NCI-H446 treated with DMSO at 0.1 percent for 48 hours (cell line): ENCODE measurements at places on chromosomes 5 and 9.

- DNase-seq: no peak
Observed at GRCh38 chr9:108997112-108997511, 16.2 kb downstream of the CTNNAL1 start.

DNA sequence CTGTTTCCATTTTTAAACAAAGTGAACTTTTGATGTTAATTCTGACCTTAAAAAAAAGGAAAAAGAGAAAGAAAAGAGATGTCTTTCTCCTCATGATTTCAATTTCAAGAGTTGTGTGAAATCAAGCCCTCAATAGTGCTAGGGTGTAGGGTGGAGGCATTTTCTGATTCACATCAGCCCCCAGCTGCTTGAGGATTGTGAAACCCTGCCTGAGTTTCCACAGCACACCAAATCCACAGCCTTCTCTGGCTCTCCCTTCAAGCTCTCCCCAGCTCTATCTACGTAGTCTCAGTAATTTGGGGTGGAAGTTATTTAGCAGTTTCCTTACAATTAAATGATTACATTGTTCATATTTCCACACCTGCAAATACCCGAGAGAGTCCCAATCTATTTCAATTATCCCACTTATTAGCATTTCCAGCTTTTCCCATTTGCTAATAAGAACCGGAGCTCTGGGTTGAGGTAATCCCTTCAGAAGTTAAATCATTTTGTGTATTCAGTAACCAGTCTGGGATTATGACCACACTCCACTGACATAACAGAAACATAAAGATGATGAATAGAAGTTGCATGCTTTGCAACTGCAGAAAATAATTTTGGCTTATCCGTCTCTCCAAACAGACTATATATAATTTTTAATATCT is 54.9 kb downstream of the MTX3 start:
- no peak for DNase-seq

DNA sequence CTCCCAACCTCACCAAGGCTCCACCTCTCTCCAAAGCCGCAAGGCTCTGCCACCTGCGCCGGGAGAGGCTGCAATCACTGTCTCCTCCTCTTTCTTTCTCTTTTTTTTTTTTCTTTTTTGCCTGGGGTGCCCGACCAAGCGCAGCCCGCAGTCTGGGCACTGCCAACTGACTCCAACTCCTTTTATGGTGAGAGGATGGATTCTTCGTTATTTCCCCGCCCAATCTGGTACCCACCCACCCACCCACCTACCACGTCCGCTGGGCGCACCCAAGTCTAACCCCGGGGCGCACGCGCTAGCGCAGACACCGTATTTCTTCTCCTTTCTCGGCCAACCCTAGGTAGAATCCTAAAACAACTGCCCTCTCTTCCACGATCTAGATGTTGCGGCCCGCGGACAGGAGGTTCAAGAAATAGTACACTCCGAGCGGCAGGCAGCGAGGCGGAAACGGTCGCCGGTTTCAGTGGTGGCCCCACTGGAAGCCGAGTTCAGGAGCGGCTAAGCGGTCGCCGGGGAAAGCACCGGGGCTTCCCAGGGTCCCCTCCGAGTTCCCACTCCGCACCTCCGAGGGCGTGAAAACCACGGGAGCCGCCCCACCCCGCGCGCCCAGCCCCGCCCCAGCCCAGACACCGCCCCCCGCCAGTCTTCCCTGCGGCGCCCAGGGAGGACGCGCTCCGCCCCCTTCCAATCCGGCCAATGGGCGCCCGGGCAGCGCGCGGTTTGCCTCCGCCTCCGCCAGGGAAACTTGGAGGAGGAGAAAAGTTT is 385 bp upstream of the PTGER4 start:
- peak; percentile 25 for DNase-seq

DNA sequence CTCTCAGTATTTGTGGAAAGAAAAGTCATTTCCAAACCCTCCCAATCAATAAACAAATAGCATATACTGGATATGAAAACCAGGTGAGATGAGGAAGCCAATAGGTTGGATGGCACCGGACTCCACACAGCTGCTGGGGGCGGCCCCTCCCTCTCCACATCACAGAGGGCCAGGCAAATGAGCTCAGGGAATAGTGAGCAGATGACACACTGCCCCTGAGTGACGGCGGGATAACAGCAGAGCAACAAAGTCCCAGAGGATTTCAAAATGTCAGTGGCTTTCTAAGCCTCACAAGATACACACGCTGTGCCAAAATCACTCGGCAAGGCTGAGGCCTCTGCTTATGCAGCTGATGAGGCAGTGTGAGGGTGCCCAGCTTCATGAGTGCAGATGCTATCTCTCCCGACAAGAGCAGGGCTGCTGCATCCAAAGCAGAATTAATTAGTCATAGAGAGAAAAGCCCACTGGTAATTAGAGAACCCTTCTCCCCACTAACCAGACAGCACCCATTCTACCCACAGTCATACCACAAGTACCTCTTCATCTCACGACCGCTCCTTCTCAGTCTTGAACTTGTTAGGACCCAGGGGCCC is 235.0 kb upstream of the NFIL3 start:
- DNase-seq: no peak

DNA sequence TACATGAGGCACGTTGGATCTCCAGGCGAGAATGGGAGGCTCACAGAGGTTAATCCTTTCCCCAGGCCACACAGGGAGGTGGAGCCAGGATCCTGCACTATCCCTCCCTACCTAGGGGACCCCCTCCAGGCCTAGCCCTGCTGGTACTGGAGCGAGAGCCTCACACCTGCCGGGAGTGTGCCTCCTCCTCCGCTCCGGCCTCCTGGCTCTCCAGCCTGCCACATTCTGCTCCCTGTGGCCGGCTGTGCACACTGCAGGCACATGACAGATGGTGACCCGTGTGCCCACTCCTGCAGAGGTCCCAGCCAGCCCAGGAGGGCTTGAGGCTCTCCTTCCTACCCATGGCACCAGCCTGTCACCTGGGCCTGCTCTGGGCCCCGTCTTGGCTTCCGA is 93.4 kb downstream of the RXRA start:
- DNase-seq: no peak

DNA sequence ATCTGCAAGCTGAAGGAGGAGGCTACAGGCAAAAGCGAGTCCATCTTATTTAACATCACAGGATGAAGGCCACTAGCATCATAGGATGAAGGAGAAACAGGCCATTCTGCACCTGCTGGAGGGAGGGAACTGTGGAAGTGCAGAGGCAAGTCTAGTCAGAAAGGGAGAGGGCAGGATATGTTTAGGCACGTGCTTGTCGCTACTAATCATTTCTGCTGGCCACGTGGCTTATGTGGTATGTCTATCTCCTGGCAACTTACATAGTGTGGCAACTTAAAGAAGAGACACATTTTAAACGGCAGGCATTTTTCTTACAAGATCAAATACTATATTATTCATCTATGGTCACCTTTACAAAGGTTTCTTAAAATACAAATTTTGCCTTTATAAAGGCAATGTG is 74.0 kb downstream of the GNAQ start:
- no peak for DNase-seq

- no peak for DNase-seq
Observed at GRCh38 chr9:84586662-84587061, 82.9 kb upstream of the NTRK2 start.

GRCh38 chr9:94907264-94907936 is 180.9 kb downstream of the AOPEP start:
- no peak for DNase-seq

DNA sequence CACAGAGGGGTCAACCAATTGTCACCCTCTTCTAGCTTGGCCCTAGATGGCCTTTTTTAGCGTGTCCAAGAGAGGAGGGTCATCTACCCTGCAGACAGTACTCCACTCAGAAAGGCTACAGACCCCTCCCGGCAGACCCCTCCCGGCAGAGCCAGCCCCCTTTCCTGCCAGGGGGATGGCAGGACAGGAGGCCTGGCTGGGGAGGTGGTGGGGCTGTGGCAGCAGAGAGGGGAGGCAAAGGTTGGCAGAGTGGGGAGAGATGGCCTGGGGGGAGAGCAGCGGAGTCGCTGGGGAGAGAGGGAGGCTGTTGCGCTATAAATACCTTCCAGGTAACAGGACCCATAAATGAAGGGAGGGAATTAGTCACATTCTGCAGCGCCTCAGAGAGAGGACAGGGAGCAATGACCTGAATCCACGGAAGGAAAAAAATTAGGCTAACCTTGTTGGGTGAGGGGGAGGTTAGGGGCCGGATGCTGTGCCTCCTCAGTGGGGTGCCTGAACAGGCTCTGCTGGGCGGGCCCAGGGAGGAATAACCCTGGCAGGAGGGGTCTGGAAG is 32.9 kb upstream of the PSD2 start:
- no peak for DNase-seq

- DNase-seq: no peak
Observed at GRCh38 chr5:38670878-38671277, 114.4 kb upstream of the LIFR start.

DNA sequence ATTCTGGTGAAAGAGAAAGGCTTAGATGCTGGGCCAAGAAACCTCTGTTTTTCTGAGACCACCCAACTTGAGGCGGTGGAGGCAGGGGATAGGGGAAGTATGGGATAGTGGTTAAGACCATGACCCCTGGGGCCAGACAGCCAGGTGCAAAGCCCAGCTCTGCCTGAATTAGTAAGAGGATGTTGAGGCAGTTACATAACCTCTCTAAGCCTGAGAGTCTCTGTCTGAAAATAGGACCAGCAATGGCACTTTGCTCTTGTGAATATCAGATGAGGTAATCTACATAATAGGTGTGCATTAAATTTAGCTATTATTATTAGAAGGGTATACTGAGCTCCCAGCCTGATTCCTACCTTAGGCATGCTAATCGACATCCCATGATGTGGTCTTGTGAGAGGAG is 68.2 kb downstream of the DOCK2 start:
- DNase-seq: no peak

DNA sequence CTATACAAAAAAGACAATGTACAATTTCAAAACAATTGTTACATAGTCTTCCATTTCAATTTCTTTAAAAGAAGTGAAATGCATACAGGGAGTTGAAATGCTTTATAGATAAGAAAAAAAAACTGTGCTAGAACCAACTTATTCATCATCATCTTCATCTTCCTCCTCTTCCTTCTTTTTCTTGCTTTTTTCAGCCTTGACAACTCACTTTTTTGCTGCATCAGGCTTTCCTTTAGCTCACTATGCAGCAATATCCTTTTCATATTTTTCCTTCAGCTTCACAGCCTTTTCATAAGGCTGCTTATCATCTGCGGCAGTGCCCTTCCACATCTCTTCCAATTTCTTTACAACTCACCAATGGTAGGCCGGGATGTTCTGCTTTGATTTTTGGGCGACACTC is 4.4 kb downstream of the LHFPL2 start:
- no peak for DNase-seq

- DNase-seq: peak; percentile 87
Observed at GRCh38 chr5:32444431-32445286, at the start of gene ZFR. ZFR (minus strand) TSS chr5:32444740; CDS start chr5:32444658, 82 bp downstream.

DNA sequence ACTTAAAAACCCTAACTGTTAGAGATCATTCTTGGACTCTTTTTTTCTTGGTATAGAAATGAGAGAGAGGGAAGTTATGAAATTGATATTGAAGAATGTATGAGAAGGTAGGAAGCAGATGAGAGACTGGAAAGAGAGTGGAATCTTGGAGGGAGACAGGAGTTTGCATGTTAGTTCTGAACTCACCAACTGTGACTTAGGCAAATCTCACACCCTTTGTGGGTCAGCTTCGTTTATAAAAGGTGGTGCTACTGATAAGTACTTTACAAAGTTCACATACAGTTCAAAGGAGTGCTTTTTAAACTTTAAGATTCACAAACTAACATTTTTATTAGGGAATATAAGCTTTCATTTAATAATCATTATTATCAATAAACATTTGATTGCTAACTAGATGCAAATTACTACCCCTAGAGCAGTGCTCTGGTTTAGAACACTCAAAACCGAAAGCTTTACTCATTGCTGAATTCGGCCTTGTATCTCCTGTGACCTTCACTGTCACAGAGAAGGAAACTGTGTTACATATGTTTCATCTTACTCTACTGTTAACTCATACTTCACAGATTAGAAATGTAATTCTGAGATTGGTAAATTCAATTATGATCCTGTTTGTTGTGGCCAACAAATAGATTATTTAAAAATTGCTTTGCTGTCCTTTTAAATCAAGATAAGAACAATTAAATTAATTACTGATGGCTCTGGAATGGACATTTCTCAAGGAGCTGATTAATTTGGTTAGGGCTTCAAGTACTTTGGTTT is 143.2 kb downstream of the RMI1 start:
- DNase-seq: no peak

GRCh38 chr9:92963831-92964606 is 16.7 kb downstream of the FGD3 start:
- DNase-seq: no peak

- DNase-seq: no peak
Observed at GRCh38 chr5:32790411-32790951, 79.4 kb downstream of the NPR3 start.

DNA sequence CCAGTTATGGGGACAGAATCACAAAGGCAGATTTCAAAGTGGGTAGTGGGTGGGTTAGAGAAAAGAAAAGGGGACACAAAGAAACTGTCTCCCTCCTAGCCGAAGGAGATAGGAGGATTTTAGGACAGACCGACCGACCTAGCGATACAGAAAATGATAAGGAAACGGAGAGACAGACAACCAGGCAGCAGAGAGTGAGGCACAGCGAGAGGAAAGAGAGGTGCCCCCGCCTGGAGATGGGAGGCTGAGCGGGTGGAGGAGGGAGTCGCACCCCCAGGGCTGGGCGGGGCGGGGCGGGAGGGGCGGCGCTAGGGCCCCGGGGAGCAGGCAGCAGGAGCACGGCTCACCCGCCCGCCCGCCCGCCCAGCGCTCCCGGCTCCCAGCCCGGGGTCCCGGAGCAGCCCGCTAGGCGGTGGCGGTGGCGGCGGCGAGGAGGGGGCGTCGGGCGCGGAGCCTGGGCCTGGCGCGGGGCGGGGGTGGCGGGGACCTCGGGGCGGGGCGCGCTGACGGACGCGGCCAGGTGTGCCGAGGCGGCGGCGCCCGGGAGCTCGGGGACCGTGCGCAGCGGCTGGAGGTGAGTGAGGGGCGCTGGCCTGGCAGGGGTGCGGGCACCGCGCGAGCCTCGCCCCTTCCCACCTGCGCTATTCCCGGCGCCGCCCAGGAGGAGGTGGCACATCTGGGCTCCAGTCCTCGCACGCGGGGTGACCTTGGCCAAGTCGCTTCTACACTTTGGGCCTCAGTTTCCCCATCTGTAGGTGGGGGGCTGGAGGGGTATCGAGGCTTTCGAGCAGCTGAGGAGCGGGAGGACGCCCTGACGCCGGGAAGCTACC is 15.9 kb upstream of the SYNPO start:
- DNase-seq: no peak

DNA sequence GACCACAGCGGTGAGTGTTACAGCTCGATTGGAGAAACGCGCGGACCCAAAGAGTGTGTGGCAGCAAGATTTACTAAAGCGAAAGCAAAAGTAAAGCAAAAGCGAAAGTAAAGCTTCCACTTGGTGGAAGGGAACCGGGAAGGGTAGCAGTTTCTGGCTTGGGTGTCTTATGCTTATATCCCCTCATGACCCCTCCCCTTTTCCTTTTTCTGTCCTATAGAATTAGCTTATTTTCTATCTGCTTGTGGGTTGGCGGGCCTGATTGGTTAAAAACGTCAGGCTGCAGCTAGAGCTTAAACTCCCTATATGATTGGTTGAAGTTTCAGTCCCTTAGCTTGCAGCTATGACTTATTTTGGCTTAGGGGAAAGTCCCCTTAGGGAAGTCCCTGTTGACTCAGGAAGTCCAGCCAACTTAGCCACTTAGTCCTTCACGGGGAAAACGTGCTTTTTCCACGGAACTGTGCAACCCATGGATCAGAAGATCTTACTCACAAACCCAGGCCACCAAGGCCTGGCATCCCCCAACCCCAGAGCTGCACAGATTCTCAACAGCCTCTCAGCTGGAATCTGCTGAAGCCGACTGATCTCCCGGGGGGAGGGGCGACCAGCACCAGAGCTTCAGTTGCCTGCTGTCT is 114.2 kb upstream of the ADAMTS16 start:
- no peak for DNase-seq

GRCh38 chr9:100056561-100056960 is 42.2 kb downstream of the ERP44 start:
- no peak for DNase-seq
